ENCODE measurements at places on chromosomes 6 and 20.

GRCh38 chr6:139973669-139974344, 599.4 kb upstream of the CITED2 start:
- peak; percentile 68 for DNase-seq

DNA sequence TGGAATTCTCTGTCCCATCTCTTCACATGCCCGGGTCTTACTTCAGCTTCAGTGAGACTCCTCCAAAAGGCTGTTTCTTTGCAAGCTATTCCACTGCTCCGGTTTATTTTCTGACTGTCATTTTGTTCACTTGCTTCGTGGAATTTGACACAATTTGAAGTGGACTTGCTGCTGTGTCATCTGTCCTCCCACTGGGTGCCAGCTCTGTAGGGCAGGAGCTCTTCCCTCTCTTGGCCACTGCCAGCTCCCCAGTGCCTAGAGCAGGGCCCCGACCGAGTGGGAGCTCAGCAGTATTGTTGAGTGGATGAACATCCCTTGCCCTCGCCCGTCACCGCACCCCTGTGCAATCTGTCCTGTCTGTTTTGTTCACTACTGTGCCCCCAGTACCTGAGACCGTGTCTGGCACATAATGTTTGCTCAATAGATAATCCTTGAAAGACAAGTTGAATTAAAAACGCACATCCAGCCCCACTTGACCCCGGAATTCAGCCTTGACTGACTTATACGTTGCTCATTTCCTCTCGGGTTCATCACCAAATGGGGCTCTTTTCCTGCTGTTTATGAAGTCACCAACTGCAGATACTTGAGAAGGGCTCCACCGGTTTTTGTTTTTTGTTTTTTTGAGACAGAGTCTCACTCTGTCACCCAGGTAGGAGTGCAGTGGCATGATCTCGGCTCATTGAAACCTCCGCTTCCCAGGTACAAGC, 170.3 kb upstream of the KCNG1 start:
- peak; percentile 69 for DNase-seq

DNA sequence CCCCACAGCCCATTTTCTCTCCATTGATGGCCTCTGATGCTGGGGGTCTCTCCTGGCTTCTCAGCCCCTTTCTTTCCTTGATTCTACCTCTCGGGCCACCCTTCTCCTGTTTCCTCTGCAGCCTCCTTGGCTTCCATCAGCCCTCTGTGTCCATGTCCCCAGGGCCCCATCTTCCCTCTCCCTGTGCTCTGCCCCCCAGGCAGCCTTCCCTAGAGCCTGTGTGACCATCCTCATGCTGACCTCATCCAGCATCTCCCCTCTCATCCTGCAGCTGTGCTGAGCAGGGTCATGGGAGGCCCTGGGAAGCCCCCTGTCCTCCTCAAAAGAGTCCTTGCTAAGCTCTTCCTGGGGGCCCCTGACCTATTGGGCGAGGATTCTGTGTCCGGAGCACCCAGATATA, 73.4 kb upstream of the NNAT start:
- DNase-seq = no peak

- no peak for DNase-seq
Measured at GRCh38 chr6:46217671-46218131, 46.9 kb upstream of the ENPP5 start.

- no peak for DNase-seq
Measured at GRCh38 chr6:143362192-143362558, 88.3 kb downstream of the ADAT2 start.

- no peak for DNase-seq
Measured at GRCh38 chr6:154800338-154800737, 67.1 kb downstream of the SCAF8 start.

DNA sequence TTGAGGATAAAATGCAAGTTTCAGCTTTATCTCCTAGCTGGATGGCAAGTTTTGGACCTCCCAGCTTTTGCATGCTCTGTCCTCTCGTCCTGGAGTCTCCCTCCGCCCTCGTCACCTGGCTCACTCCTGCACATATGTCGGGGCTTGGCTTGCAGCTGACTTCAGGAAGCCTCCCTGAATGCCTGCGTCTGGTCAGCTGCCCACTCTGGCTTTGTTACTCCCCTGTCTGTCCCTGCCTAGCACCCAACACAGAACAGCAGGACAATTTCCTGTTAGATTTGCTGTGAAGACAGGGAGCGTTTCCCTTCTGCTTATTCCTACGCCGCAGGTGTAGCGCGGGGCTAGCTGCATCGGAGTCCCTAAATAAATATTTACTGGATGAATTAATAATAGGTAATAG, 5.4 kb downstream of the JPH2 start:
- no peak for DNase-seq

DNA sequence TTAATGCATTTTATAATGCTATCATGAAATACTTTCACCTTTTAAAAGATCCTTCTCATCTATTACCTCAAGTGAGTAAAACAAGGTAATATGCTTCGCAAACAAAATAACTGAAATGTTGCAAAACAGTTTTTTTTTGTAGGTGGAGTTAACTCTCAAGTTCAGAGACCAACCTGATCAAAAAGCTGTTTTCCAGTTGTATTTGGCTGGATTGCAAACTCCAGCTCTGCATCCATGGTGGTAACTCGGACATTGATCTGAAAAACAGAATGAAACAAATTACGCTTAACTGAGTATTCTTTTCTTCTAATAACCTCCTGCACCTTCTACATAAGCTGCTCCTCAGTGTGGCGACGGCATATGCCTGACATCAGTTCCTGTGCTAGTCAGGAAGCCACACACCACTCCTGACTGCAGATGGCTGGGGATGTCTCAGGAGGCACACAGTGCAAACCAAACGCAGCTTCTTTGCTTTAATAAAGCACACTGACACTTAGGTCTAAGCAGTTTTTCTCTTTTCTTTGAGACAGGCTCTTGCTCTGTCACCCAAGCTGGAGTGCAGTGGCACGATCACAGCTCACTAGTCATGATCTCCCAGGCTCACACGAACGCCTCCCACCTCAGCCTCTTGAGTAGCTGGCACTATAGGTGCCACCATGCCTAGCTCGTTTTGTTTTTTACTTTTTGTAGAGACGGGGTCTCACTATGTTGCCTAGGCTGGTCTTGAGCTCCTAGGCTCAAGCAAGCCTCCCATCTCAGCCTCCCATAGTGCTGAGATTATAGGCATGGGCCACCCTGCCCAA, 29.9 kb downstream of the EZR start:
- no peak for DNase-seq

GRCh38 chr20:35318502-35319157, 26.4 kb upstream of the FAM83C start:
- DNase-seq = peak; percentile 97

DNA sequence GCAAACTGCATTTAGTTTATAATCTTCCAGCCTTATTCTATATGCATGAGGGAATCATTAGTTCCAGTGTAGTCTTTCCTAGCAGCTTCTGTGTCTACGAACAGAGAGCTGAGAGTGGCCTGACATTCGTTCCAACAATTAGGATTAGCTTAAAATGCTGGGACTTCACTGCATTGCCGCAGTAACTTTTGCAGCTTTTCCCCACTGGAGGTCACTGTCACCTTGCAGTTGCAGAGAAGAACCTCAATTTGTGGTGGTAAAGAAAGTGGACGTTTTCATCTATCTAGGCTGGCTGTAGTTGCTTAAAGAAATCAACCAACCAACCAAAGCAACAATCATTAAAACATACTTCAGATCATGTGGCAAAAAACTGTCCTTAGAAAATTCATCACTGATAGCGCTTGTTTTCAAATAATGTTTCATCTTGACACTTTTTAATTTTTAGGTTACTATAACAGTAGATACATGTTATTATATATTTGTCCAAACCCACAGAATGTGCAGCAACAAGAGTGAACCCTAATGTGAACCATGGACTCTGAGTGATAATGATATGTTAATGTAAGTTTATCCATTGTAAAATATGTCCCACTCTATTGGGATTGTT, 12.2 kb downstream of the MYLK4 start:
- DNase-seq = peak; percentile 64

GRCh38 chr6:170292407-170293158, 1.7 kb upstream of the DLL1 start:
- DNase-seq = peak; percentile 52

Measured in epithelial cell of esophagus (primary cell).